Ascending aorta (tissue), 2 donors: ENCODE measurements at places on chromosomes 4 and X. TPM values are rescaled to one million over a fixed set of nuclear protein-coding genes. Genes with fewer than 3 reads are reported as not detected.

The ANKRD50 gene
- total RNA-seq, result 26.9 TPM

The RNF175 gene
- not detected for total RNA-seq

The PARM1 gene
- total RNA-seq, result 116 TPM

The MGAT4D gene
- not detected for total RNA-seq

The CYLC1 gene
- not detected for total RNA-seq

The HS6ST2 gene
- total RNA-seq, result not detected

The TRIM75 gene
- not detected for total RNA-seq

The PPEF1 gene
- not detected for total RNA-seq
